IPS DF 19.7 (cell line): ENCODE measurements at places on chromosomes 6 and 20.

GRCh38 chr6:42404484-42404883, 47.2 kb downstream of the TRERF1 start:
- peak; percentile 52 for DNase-seq

- DNase-seq: no peak
These were observed 36.3 kb downstream of the COX4I2 start for GRCh38 chr20:31673943-31674463.

GRCh38 chr20:4782378-4782772, 60.7 kb downstream of the PRND start:
- no peak for DNase-seq

DNA sequence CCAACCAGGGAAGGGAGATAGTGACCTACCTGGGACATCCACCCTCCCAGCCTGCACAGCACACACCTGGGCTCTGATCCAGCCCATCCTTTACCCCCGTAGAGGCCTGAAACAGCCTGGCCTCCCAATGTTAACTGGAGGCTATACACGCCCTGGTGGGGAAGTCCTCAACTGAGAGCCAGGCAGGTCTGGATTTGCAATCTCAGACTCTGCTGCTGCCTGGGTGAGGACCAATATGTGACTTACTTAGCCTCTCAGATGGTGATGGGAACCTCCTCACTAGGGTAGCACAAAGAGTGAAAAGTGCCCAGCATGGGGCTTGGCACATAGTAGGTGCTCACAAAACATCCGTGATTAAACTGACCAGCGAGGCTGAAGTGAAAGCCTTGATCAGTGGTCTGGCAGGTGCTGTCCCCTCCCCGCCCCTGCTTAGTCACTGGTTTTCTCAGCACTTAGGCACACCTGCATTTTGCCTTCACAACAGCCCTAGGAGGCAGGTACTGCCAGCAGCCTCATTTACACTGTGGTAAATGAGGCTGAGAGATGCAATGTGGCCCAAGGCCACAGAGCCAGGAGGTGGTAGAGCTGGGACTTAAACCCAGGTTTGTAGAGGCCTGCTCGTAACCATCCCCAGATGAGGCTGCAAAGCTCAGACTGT, 12.4 kb downstream of the PEDS1 start:
- DNase-seq: no peak

GRCh38 chr6:131430531-131430930, 142.5 kb upstream of the ARG1 start:
- DNase-seq: no peak

GRCh38 chr20:48120120-48120519, 334.8 kb upstream of the SULF2 start:
- DNase-seq: no peak

- DNase-seq: no peak
These were observed 733.5 kb upstream of the MMS22L start for GRCh38 chr6:98016565-98016964.

- no peak for DNase-seq
These were observed 123.9 kb downstream of the CD83 start for GRCh38 chr6:14241255-14242070.

DNA sequence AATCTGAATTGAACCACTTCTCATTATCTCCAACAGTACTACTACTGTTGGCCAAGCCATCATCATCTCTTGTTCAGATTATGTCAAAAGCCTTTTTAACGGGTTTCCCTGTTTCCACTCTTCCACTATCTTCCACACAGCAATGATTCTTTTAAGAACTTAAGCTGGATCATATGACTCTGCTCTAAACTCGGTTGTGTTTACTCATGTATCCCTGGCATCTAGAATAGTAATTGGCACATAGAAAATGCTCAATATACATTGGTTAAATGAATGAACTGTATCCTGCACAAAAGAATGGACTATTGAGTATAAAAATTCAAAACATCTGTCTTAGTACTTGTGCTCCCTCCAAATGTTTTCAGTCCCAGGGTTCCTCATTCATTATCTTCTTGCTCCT, 2.8 kb upstream of the COX7A2 start:
- DNase-seq: no peak

DNA sequence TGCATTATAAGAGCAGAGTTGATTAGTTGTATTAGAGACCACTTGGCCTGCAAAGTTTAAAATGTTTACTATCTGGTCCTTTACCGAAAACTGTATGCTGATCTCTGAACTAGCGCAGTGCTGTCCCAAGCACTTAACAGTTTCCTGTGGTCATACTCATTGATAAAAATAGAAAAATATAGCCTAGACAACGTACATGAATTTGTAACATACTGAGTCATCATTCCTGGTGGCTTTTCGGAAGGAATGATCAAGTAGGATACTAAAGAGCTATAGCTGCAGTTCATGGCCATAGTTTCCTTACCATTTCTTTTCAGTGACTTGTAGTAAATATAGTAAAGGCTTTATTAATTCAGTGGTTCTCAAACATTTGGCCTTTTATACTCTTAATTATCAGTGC, 18.4 kb downstream of the TTK start:
- no peak for DNase-seq

GRCh38 chr6:116514111-116514510, 2.7 kb downstream of the CALHM5 start:
- DNase-seq: no peak

DNA sequence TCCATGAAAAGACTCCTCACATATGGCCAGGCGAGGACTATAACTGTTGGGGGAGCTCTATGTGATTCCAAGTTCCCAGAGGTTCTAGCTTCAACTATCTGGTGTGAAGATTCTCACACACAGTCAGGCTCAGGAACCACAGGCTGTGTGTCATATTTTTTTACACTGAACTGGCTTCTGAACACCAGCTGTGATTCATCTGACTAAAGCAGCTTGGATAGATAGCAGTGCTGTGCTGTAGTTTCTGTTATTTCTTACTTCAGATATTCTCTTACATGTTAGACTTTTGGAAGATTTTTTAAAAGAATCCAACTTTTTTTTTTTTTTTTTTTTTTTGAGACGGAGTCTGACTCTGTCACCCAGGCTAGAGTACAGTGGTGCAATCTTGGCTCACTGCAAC, 140.7 kb upstream of the MCHR2 start:
- no peak for DNase-seq
